Uterine smooth muscle cell (primary cell): ENCODE measurements at places on chromosomes 2 and 18. TPM values are rescaled to one million over a fixed set of nuclear protein-coding genes. Genes with fewer than 3 reads are reported as not detected.

TRIM43 gene
- total RNA-seq: not detected in 2 replicates

YES1 gene
- 107 and 154 TPM in 2 replicates for total RNA-seq

XDH gene
- under 0.01 and 1.2 TPM in 2 replicates for total RNA-seq

SCN2A gene
- total RNA-seq: 4.1 and 6.4 TPM in 2 replicates

CCDC138 gene
- 4.2 and 7.4 TPM in 2 replicates for total RNA-seq
